ENCODE measurements at places on chromosomes 5 and 9.

DNA sequence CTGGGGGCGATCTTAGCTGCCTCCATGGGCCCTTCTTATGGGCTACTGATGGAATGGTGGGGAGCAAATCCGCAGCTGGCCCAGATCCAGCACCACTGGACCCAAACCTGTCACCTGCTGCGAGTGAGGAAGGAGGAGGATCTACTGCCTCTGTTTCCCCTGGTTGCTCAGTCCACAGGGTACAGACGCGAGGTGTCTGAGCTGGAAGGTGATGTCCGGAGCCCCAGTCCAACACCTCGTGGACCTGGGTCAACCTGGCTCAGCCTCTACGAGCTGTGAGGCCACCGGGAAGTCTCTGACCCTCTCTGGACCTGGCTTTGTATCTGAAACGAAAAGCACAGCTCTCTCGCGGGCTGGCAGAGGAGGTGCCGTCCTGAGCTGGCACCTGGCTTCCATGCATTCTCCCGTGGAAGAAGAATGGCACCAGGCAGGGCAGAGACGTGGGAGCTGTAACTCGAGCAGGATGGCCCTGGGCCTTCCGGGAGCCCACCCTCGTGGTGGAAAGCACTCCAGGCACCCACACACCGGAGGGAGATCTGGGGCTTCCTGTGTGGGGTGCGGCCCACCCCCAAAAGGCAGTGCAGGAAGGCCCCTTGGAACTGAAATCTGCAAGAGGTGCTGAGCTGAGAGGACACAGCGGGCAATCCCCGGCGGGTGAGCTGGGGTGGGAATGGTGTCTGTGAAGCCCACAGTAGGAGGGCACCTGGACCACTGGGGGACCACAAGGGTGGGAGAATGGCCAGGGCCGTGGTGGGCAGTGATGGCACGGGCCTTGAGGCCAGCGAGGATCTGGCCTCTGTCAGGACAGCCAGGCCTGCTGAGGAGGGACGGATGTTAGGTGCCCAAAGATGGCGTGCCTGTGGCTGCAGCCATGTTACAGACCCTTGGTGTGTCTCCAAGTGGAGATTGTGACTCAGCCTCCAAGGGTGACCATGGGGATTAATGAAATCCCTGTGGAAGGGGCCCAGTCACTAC lies 133.4 kb downstream of the OLFM1 start:
- no peak for DNase-seq

DNA sequence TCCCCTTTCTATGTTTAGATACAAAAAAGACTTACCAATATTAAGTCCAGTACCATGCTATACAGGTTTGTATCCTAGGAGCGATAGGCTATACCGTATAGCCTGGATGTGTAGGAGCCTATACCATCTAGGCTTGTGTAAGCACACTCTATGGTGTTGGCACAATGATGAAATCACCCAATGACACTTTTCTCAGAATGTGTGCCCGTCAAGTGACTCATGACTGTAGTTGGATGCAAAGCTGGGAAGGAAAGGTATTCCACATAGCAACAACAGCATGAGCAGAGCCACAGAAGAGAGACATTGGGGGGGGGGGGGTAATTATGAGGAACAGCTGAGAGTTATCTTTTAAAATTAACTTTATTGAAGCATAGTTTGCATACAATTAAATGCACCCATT lies 63.2 kb downstream of the TTLL11 start:
- DNase-seq = no peak

- no peak for DNase-seq
Observed at GRCh38 chr9:116927726-116928125, 240.6 kb downstream of the TRIM32 start.

- no peak for DNase-seq
Observed at GRCh38 chr5:61048534-61048933, 103.5 kb downstream of the NDUFAF2 start.

DNA sequence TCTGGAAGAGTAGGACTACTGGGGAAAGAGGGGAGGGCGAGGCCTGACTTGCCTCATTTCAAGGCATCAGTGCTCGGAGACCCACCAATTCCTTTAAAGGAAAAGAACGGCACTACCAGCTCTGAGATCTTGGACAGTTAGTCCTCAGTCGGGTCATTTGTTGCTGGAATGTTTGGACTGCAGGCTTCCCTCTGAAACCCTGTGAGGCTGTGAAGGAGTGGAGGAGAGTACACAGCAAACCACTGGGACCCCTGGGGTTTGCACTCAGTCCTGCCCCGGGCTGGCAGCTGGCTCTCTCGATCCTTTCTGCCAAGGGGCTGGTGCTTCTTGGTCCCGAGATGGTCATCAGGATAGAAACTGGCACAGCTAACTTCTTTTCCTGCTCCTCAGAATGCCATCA lies 194.5 kb downstream of the TRIO start:
- DNase-seq = no peak

- DNase-seq = no peak
Observed at GRCh38 chr5:151700820-151701219, 14.1 kb upstream of the SPARC start.

DNA sequence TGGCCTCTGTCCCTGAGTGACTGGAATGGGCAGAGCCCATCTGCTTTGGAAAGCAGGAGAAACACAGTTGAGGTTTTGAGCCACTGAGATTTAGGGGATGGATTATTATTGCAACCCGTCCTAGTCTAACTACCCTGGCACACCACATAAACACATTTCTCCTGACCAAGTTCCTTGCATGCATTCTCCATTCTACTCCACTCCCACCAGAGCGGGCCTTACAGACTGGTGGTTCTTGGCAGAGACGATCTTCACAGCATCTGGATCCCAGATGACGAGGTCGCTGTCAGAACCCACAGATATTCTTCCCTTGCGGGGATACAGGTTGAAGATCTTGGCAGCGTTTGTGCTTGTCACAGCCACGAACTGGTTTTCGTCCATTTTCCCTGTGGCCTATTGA lies 111.0 kb downstream of the DPYSL3 start:
- DNase-seq = no peak

GRCh38 chr9:75891771-75892215 lies 1.3 kb downstream of the PCSK5 start:
- no peak for DNase-seq

GRCh38 chr9:91197232-91198181 lies 164.2 kb downstream of the AUH start:
- DNase-seq = no peak
